ENCODE measurements at places on chromosomes 1 and 21.
A peak's percentile ranks its signal among the peaks of the same experiment; 100 is the strongest.

DNA sequence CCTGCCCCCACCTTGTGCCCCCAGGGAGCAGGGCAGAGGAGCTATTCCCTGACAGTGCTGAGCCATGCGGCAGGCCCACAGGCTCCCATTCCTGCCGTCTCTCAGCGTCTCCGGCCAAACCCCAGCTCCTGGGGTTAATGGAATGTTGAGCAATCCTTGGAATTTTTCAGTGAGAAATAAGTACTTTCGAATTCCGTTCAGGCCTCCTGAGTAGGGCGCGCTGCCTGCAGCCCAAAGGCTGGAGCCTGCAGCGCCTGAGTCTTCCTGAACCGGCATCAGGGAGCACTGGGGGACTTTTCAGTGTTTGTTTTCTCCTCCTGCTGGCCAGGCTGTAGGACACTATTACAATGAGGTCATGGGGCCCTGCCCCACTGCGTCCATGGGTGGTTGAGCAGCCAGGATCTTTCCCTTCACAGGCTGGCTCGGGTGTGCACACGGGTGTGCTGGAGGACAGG lies 33.3 kb upstream of the CSF1 start:
- DNase-seq, result no peak

GRCh38 chr1:73676186-73676585 lies 521.8 kb downstream of the LRRIQ3 start:
- no peak for DNase-seq

DNA sequence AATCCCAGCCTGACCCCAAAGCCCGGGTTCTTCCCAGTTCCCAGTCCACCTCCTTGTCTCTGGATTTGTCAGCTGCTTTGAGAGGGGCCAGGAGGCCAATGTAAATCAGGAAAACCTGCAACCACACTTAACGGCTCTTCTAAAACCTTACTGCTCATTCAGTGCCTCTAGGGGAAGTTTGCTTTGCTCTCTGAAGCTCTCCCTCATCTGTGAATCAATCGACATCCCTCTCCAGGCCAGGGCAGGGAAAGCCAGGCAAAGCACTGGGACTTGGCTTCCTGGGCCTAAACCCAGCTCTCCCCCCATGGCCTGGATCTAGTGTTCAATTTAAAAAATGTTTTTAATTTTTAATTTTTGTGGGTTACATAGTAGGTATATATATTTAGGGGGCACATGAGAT lies 9.3 kb downstream of the NKAIN1 start:
- no peak for DNase-seq

- DNase-seq, result no peak
Measured at GRCh38 chr1:181398544-181398943, 84.8 kb upstream of the CACNA1E start.

DNA sequence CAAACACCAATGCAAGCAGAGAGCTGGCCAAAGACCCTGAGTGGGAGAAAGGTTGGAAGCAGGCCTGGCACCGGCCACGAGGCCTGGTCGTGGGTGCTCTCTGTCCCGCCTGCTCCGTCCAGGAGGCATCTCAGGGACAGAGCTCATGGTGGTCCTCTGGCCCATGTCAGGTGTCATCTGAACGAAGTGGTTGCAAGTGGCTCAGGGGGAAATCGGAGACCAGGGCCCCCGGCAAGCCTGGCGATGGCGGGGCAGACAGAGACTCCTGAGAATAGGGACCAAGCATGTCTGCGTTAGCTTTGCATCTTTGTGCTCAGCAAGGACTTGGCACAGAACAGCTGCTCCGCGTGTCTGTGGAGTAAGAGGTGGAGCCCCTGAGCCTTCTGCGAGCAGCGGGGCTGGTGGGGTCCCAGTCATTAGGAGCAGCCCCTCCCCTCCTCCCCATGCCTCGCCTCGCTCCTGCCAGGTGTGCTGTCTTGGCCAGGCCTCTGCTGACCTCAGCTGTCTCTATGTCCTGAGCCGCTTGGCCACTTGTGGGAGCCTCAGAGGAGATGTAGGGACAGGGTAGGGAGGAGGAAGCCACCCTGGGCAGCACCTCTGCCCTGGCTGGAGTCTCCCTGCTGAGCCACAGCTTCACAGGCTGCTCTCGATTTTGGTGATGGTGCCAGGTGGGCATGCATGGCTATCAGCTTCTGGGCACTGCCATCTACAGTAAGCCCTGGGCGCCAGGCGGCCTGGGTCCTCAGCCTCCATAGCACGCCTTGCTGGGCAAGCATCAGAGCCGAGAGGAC lies 362.9 kb upstream of the VAMP3 start:
- DNase-seq, result no peak

GRCh38 chr21:18812308-18812707 lies 408.7 kb upstream of the TMPRSS15 start:
- no peak for DNase-seq

GRCh38 chr1:27163093-27163492 lies 8.2 kb upstream of the SLC9A1 start:
- DNase-seq, result no peak

GRCh38 chr1:118339400-118340124 lies 154.5 kb upstream of the SPAG17 start:
- DNase-seq, result no peak

DNA sequence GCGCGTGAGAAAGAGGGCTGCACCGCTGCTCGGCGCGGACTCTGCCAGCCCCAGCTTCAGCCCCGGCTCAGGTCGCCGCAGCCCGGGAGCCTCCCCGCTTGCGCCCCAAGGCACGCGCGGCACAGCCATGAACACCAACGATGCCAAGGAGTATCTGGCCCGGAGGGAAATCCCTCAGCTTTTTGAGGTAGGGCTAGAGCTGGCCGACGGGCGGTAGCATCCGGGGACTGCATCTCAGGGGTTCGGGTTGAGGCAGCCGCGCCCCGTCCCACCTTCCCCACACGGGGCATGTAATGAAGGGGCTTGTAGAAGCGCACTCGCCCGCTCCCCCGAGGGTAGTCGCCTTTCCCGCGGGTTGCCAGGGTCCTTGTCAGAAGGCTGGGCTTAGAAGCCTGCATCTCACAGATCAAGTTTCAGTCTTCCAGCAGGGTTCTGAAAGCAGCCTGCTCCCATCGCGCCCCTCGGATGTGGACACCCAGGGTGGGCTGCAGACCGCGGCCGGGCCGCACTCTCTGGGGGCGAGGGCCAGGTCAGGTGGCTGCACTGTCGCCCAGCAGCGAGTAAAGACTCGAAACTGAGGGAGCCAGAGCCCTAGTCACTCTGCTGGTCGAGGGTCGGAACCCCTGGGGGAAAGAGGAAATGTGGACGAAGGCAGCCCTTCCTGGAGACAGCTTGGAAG lies 507 bp downstream of the AK5 start:
- no peak for DNase-seq

DNA sequence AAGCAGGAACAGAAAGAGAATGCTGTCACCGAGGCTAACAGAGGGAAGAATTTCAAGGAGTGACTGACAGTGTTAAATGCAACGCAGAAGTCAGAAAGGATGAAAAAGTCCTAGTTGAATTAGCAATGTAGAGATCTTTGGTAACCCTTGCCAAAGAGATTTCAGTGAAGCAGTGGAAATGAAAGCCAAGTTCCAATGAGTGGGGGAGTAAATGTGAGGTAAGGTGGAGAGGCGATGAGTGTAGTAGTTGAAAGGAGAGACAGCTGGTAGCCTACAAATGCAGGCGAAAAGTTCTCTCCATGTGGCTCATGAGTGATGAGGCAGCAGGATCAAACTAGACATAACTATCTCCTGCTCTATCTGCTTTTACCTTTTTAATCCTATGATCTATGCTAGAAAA lies 74.6 kb upstream of the IPO9 start:
- DNase-seq, result no peak

GRCh38 chr1:61244114-61244513 lies 161.8 kb downstream of the NFIA start:
- no peak for DNase-seq

DNA sequence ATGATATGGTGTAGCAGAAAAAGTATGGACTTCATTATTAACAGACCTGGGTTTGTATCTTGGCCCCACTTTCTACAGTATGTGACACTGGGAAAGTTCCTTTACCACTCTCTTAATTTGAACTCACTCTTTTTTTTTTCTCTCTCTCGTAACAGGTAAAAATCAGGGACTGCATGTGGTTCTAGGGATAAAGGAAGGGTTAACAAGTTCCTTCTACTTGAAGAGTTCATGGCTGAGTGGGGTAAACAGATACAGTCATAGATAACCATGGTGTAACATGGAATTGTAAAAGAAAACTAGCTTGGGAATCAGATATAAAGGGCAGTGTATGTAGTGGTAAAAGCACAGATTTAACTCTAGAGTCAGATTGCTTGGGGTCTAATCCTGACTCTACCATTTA lies 21.2 kb downstream of the ZYG11B start:
- DNase-seq, result no peak

- no peak for DNase-seq
Measured at GRCh38 chr21:44049182-44049581, 37.1 kb downstream of the TRAPPC10 start.

GRCh38 chr21:37563641-37564340 lies 197.2 kb downstream of the DYRK1A start:
- peak; percentile 26 for DNase-seq

- DNase-seq, result no peak
Measured at GRCh38 chr1:65150583-65151263, 2.7 kb downstream of the AK4 start.

DNA sequence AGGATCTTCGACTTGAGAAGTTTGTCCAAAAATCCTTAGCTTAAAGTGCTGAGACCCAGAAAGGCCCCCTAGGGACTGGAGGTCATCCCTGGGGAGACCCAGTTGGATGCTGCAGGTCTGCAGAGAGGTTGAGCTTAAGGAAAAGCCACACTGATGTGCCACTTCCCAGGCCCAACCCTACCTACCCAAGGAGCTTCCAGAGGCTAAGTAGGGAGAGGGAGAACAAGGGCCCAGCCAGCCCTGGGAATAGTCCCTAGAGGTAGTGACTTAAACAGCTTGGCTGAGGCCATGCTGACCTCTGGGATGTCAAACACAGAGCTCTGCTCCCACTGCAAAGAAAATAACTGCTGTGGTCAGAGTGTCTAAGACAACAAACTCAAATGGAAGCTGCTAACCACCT lies 693.7 kb downstream of the MATN1 start:
- DNase-seq, result no peak

DNA sequence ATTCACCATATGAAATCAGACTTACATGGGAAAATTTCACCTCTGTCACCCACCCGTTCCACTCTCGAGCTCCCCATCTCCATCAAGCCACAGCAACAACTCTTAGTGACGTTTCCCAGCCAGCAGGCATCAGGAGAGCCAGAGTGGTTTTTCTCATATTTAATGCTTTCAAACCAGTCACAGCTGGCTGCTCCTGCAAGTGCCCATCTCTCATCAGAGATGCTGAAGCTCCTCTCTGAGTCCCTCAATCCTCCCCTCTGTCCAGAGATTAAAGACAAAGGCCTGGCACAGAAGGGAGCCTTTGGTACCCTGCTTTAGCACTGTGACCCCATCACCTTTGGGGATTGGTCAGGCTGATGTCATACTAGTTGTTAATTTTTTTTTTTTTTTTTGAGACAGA lies 277.3 kb downstream of the DNM3 start:
- DNase-seq, result no peak

DNA sequence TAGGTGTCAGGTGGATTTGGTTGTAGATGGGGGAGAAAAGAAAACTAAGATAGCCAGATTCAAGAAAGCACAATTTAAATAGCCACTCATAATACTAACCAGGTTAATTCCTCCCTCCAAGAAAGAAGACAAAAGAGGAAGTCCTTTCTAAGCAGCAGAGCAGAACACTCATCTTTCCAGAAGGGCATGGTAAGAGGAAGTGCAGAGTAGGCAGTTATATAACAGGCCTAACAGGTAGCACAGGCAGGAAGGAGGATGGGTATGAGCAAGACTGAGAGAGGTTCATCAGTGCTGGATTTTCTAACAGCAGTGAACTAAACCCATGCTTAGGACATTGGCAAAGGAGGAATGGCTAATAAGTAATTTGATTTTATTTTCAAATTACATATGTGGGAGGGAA lies 517.5 kb downstream of the PLPP3 start:
- DNase-seq, result no peak

DNA sequence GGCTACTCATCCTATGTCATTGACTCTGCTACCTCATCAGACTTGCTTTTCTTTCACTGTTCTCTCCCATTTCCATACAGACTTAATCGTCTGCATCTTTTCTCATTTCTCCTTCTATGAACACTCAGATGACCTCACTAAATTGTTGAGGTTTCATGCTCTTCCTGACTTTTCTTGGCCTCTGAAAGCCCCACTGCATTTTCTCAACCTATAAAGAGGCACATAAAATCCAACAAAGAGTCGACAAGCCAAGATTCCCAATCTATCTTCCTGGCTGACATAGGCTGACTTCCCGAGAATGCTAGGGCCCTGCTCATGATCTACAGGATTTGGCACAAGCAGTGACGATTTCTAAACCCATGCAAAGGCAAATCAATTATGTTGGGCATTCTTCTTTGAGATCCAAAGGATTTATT lies 280.8 kb upstream of the DPYD start:
- no peak for DNase-seq

GRCh38 chr1:24903560-24903954 lies 26.5 kb downstream of the RUNX3 start:
- no peak for DNase-seq

DNA sequence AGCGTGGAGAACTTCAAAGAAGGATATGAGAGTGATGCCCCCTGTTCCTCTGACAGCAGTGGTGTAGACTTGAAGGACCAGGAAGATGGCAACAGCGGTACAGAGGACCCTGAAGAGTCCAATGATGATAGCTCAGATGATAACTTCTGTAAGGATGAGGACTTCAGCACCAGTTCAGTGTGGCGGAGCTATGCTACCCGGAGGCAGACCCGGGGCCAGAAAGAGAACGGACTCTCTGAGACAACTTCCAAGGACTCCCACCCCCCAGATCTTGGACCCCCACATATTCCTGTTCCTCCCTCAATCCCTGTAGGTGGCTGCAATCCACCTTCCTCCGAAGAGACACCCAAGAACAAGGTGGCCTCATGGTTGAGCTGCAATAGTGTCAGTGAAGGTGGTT lies 14.0 kb downstream of the CERS2 start:
- no peak for DNase-seq

DNA sequence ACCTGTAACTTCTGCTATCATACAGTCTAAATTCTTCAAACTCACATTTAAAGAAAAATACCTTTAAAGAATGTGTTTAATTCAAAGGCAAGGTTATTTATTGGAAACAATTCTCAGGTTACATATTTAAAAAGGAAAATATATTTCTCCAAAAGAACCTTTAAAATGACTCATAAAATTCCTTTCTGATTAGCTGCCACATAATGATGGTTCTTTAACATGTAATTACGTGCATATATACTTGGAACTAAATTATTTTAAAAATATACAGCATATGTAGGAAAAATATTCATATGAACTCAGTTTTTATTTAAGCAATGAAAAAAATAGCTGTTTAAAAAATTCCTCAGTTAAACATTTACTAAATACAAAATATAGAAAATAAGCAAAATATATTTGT lies 173.6 kb downstream of the COP1 start:
- DNase-seq, result no peak

GRCh38 chr1:65148548-65149350 lies 746 bp downstream of the AK4 start:
- DNase-seq, result no peak

GRCh38 chr21:39316729-39317128 lies 3.3 kb upstream of the BRWD1 start:
- DNase-seq, result no peak

- no peak for DNase-seq
Measured at GRCh38 chr1:147046189-147046862, 108.2 kb downstream of the NBPF12 start.

- DNase-seq, result no peak
Measured at GRCh38 chr1:15303935-15304334, 56.9 kb downstream of the FHAD1 start.
